Endothelial cell (in vitro differentiated cells): ENCODE measurements at places on chromosomes 5 and 9.
A peak's percentile ranks its signal among the peaks of the same experiment; 100 is the strongest.

DNA sequence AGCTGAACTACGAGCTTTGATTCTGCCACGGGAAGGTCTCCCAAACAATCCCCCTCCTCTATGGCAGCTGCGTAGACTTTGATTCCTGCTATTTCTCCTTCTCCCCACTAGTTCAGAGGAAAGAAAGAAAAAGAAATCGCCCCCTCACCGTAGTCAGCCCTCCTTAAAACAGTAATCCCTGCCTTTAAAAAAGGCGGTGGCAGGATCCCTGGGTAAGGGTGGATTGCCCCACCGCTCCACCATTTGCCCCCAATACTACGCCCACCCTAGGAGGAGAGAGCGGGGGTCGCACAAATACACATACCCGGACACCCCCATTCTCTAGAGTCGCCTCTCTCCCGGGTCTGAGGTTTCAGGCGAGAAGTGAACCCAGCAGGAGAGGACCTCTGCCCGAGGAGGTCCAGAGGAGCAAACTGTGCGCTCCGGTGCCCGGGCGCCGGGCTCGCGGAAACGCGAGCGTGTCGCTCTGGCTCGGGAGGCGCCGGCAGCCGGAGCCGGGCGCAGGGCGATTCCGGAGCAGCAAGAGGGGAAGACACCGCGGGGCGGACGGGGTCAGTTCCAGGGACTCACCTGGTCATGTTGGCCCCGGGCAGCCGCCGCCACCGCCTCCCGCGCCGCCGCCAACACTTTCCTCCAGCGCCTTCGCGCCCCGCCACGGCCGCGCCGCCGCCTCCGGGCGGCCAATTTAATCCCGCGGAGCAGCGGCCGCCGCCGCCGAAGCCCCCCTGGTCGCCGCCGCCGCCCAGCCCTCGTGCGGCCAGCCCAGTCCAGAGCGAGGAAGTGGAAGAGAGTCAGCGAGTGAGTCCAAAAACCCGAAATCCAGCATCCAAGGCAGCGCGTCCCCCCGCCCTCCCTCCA, 1057.7 kb upstream of the DMAC1 start:
- peak; percentile 52 for DNase-seq

GRCh38 chr5:76175821-76176403, 92.7 kb downstream of the SV2C start:
- DNase-seq = no peak

DNA sequence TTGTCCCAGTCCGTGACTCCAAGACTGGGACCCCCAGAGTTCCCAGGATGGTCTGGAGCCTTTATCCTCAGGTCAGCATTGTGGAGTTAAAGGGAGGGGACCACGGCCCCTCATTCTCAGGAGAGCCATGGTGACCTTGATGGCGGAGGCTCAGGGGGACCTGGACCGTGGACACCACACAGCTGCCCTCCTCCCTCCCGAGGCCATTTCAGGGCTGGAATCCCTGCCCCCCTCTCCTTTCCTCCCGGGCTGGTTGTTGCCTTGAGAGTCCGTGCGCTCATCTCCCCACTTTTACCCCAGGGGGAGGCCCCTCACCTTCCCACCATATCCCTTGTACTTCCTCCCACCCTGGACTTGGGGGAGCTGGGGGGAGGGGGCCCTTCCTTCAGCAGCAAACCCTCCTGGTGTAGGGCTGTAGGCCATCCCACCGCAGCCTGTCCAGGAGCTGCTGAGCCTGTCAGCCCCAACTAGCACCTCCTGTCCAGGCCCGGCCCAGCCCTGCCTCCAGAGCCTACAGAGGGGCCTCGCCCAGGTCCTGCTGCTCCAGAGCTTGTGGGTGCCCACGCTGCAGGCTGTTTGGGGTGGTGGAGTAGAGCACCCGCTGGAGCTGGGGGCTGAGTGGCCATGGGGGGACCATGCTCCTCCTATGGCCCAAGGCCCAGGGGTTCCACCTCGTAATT, 14.3 kb upstream of the AJM1 start:
- no peak for DNase-seq

DNA sequence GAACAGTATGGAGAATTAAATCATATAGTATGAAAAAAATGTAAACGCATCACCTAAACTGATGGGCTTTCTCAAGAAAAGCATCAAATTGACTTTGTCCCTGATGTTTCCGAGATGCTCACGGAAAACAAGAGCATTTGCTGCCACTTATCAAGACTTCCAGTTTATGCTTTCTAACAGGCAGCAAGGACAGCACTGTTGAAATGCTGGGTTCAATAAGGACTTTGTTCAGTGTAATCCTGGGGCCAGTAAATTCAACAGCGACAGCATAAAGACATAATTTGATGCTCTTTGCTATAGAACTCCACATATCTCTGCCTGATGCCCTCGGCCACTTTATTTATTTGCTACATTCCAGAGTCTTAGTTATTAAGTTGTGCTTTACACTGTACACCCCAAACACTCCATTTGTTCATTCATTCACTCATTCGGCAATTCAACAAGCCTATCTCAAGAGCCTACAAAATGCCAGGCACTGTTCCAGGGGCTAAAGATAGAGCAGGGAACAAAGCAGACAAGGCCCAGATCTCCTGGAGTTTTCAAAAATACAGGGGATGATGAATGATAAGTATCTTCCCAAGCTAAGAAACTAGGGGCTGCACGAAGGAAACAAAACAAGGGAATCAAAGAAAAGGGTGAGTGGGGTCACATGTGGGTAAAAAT, 294.6 kb downstream of the ZNF608 start:
- no peak for DNase-seq

- no peak for DNase-seq
Measured at GRCh38 chr5:116273448-116274242, 188.8 kb downstream of the COMMD10 start.

- DNase-seq = no peak
Measured at GRCh38 chr9:109624143-109624542, 126.0 kb upstream of the PTPN3 start.

DNA sequence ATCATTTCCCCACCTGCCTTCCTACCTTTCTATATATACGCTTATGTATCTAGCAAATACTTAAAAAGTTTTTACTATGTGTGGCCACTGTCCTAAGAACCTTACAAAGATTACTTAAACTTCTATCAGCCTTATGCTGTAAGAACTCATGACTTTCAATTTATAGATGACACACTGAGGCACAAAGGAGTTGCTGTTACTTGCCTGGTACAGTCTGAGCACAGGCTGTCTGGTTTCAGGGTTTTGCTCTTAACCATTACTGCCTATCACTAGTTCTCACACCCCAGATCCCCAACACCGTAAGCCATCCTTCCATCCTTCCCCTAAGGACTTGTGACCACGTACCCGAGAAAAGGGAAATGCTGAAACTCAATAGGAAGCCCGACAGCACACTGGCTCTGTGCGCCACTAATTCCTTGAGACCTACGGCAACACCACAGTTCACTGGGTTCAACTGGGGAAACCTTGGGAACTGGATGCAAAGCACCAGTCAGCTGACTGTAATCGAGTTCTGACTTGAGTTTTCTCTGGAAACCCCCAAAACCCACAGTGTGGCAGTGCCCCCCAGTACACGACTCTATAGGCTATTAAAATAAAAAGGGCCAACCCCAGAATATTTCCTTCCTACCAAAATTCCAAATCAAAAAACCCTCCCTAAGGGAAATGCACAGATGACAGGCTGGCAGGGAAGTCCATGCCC, 56.0 kb downstream of the AUH start:
- DNase-seq = no peak

GRCh38 chr9:122281368-122281767, 16.7 kb downstream of the MRRF start:
- no peak for DNase-seq

- DNase-seq = no peak
Measured at GRCh38 chr5:65032250-65032649, 263.5 kb downstream of the CWC27 start.

DNA sequence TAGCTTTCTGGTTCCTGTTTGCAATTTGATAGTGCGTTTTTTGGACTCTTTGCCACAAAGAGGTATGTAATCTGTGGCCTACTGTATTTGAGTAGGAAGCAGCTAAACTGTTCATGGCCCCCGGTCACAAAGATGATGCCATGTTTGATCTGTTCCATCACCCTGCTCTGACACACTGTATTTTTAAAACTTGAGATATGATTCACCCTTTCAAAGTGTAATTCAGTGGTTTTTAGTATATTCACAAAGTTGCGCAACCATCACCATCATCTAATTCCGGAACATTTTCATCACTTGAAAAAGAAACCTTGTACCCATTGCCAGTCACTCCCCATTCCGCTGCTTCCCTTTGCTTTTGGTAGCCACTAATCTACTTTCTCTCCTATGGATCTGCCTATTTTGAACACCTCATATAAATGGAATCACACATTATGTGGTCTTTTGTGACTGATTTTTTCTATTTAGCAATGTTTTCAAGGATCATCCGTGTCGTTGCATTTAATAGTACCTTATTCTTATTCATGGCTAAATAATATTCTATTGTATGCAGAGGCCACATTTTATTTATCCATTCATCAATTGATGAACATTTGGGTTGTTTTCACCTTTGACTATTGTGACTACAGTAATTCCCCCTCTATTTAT, 141.6 kb downstream of the NR3C1 start:
- DNase-seq = no peak

DNA sequence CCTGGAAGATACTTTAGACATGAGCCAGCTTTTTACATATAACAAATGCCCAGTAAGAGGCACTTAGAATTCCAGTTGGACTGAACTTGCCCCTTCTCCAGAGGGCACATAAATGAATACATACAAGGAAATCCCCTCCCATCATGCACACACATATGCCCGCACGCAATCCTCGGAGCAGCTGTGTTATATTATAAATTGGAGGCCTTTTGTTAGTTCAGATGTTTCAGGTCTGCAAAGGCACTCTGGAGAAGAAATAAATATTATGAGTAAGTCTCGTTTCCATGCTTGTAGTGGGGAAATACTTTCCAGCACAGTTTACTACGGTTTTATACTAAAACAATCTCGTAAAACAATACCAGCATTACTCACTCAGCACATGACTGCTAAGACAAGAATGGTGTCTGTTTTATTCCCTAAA, 17.6 kb upstream of the MUSK start:
- DNase-seq = no peak

DNA sequence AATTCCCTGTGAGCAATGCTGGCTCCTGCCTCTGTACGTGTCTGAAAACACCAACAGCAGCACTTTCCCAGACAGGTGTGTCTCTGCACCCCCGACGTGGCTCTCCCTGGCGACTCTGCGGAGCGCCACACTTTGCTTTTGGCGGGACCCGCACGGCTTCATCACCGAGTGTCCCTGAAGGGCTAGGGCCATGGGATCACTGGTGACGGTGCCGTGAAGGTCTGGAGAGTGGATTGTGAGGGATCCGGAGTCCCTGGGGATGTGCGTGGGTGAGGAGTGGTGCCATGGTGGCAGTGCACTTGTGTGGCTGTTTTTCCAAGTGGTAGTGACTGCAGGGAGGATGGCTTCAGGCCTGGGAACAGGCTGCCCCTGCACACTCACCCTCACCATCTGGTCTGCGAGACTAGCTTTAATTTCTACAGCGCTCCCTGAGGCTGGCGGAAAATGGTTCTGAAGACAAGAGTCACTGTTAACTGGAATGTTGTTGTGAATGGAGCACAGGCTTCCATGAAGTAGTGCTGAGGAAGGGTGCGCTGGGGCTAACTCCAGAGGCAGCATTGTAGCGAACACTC, 3.2 kb downstream of the NKD2 start:
- no peak for DNase-seq
